ENCODE measurements at places on chromosomes 7 and 10.

GRCh38 chr7:149197675-149198074, 2.3 kb downstream of the ZNF282 start:
- DNase-seq: no peak

DNA sequence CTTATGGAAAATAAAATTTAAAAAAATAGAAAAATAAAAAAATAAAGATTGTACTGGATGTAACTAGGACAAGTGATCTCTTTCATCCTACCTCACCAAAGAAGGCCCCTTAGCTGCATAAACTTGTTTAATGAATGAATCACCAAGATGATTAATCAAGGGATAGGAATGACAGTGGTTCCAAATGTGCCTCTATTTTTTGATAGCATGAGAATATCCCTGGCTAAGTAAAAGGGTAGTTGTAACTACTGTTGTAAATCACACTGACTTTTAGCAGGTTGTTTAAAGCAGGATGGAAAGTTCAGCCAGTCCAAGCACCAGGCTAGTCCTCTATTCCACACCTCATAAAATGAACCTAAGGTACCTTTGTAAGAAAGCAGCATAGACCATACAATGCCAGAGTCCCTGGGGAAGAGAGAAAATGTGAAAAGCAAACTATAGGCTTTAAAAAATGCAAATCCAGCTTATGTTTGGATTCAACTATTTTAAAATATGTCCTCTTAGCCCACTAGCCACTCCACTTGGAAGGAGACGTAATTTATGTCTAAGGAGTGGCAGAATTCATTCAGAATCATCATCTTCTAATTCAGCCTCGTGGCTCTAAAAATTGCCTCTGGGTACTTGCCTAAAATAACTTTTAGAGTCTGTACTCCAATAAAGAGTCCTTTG, 126.8 kb downstream of the SKIDA1 start:
- DNase-seq: no peak

DNA sequence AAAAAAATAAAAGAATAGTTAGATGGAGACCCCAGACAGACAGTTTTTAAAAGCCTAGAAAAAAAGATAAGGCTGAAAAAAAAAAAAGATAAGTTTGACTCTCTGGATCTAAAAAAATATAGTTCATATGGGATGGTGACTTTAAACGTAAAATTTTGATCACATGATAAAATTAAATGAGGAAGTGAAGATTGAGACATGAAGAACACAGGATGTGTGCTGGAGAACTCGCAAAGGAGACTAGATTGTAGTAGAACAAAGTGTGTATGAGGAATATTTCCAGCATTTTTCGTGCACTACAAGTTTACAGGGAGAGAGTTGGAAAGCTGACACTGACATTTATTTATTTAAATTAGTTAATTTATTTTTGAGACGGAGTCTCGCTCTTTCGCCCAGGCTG, 286.4 kb downstream of the PRPF18 start:
- DNase-seq: no peak

- no peak for DNase-seq
Observed at GRCh38 chr10:127921753-127922145, 14.8 kb downstream of the PTPRE start.

GRCh38 chr10:98242823-98243222, 25.2 kb downstream of the LOXL4 start:
- no peak for DNase-seq

DNA sequence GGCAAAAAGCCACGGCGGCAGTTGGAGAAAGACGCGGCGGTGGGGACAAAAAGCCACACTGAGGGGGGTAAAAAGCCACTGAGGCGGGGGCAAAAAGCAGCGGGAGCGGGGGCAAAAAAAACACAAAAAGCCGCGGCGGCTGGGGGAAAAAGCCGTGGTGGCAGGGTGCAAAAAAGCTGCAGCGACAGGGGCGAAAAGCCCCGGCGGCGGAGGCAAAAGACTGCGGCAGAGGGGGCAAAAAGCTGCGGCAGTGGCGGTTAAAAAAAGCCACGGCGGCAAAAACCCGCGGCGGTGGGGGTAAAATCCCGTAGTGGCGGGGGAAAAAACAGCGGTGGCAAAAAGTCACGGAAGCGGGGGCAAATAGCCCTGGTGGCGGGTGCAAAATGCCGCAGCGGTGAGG, 527.3 kb downstream of the ZNF33B start:
- no peak for DNase-seq

GRCh38 chr7:29815181-29816105, 9.1 kb downstream of the WIPF3 start:
- no peak for DNase-seq

DNA sequence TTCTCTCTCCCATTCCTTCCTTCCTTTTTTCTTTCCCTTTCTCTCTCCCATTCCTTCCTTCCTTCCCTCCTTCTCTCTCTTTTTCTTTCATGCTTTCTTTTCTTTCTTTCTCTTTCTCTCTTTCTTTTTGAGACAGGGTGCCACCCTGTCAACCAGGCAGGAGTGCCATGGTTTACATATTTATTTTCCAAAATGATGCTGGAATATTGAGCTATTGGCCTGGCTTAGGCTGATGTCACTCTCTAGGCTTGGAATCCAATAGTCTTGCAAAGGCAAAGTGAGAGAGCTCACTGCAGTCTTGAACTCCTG, 159.1 kb downstream of the BAMBI start:
- DNase-seq: no peak

- no peak for DNase-seq
Observed at GRCh38 chr7:36606153-36606975, 117.9 kb downstream of the AOAH start.

GRCh38 chr10:61612450-61612849, 50.3 kb upstream of the CABCOCO1 start:
- DNase-seq: no peak

DNA sequence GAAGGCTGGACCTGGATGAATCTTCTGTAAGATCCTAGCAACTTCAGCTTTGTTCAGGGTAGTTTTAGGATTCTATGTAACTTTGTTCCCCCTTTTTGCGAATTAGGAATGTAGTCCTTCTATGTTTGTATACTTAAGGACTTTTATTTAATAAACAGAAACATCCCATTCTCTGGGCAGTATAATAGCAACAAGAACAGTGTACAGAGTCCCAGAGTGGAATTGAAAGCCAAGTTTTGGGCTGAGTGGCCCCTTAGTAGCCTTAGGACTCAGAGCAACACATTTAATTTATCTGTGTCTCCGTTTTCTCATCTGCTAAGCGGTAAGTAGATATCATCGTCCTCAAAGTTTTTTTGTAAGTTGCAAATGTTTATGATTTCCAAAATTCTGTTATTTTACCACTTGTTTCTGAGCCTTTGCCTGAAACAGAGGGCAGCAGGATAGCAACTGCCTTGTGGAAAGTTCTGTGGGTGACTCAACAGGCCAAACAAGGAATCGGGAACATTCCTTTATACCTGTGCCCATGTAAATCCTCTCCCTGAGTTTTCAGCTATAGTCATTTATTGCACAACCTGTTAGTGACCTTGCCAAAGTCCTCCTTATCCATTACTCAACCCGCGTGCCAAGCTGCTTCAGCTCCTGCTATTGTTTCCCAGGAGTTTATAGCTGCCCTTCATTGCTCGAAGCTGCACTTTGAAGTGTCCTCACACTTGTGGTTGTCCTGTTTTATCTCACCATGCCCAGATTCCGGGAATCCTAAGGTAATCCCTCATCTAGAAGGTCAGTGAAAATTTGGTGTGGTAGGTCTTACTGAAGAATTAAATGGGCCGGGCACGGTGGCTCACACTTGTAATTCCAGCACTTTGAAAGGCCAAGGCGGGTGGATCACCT, 199.1 kb upstream of the AHR start:
- DNase-seq: no peak

GRCh38 chr10:23490115-23490514, 51.2 kb downstream of the OTUD1 start:
- DNase-seq: no peak

DNA sequence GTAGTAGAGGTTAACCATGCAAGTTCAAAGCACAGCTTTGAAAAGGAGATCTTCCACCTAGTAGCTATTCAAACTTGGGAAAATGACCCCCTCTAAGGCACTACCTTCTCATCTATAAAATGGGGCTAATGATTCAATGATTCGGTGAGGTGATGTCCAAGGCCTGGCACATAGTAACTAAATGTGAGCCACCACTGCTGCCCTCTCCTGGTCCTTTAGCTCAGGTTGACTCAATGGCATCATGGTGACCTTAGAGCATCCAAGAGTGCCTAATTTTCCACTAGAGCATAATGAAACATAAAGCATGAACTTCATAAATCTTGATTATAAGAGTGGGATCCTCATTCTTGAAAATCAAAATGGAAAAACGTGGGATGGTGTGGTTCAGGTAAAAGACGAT, 16.3 kb upstream of the PLCE1 start:
- DNase-seq: no peak

- no peak for DNase-seq
Observed at GRCh38 chr7:22563032-22563501, 63.1 kb upstream of the STEAP1B start.

GRCh38 chr10:84138478-84139125, 707 bp upstream of the GHITM start:
- peak; percentile 31 for DNase-seq

DNA sequence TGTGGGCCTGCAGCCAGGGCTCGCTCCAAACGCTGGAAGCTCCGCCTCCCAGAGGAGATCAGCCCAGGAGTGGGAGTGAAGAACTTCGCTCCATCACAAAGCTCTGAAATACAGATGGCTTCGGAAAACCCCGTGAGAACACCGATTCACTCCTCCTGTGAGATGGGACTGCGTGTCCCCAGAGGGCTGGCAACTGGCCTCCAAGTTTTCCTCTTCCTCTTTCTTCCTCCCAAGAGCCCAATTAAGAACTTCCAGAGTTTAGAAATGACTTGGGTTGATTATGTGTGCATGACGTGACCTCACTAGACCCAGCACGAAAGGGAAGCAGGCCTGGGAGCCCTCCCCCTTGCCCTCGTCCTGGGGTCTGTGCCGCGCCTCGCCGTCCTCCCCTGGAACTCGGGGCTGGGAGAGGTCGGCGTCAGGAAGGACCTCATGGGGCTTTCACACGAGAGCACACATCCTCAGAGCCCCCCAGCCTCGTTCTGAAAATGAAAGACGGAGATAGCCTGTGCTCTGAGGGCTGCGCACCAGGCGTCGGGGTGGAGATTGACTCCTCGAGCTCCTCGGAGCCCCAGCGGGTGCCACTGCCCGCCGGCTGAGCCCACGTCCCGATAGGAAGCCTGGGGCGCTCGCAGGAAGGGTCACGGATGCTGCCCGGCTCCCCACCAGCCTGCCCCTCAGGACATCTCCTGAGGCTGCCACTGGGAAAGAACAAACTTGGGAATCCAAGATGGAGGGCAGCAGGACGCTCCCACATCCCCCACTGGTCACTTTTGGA, 37.8 kb downstream of the PTPRN2 start:
- no peak for DNase-seq

- DNase-seq: no peak
Observed at GRCh38 chr10:27680006-27680557, 65.5 kb downstream of the MKX start.

GRCh38 chr10:116984202-116984990, 20.6 kb downstream of the SHTN1 start:
- no peak for DNase-seq

GRCh38 chr10:50417886-50418830, 166.8 kb upstream of the ASAH2 start:
- DNase-seq: no peak

DNA sequence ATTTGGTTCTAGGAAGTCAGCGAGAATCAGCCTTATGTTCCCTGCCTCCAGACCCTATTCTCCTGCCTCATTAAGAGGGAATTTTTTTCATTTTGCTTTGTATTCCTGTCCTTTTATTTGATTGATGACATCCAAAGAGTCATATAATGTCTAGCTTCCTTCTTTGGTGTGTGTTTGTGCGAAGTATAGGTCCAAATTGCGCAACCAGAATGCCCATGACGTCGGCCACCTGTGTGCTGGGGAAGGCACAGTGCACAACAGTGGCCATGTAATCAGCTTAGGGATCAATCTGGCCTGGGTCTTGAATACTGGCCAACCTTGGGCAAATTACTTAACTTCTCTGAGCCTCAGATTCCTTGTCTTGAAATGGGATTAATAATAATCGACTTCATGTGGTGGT, 206.2 kb downstream of the VTI1A start:
- DNase-seq: no peak

- DNase-seq: no peak
Observed at GRCh38 chr7:57381581-57381980, 68.4 kb upstream of the ZNF716 start.

DNA sequence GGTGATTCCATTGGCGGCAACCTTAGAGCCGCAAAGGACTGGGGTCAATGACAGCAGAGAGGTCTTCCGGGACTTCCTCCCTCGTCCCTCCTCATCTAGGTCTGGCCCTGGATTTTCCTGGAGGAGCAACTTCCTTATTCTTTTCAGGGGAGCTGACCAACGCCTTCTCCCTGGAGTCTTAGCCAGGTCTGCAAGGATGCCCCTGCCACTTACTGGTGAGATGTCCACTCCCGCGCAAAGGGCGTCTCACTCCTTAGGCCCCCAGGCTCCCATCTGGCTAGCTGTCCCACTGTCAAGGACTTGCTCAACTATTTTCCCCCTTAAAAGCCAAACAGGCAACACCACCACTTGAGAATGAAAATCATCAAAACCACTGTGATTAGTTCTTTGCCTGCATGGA, 42.0 kb upstream of the NMT2 start:
- no peak for DNase-seq

DNA sequence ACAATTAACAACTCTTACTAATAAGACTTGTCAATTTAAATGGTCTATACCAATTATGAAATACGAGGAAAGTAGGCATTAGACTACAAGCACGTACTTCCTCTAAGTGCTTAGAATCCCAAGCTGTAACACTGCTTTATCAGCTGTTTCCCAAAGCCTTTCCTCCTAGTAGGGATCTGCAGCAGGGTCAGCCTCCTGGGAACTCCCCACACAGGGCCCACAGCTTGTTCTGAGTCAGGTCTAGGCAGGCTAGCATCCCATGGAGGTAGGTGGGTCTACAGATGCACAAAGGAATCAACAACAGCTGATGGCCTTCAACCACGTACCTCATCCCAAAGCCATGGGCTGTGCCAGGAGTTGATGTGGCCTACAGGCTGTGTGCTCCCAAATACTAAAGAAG, 14.7 kb downstream of the MMS19 start:
- no peak for DNase-seq

DNA sequence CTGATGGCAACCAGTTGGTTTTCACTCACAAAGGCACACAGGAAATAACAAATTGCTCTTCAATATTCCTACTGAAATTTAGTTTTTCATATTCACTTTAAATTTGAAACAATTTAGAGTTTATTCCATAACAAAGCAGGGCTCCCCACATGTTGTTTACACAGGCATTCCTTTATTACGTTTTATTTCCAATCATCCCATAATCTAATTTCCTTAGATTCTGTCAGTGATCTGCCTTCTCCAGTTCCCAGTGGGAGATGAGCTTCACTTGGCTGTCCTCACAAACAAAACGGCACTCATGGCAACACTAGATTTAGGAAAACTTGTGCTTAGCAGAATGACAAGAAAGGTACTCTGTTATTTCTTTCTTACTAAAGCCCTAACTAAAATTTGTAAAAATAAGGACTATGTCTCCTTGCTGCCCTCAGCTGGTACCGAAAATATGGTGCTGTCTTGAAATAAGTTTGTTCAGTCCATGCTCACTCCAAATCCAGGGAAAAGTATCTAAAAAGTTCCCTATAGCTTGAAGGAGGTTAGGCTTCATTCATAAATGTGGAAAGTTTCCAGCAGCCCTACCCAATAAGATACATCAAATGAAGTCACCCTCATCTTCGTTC, 23.0 kb downstream of the PHYH start:
- DNase-seq: no peak

All from T-helper 2 cell (primary cell).